Activated naive CD4-positive, alpha-beta T cell (primary cell): ENCODE measurements at places on chromosomes 7 and 10.

DNA sequence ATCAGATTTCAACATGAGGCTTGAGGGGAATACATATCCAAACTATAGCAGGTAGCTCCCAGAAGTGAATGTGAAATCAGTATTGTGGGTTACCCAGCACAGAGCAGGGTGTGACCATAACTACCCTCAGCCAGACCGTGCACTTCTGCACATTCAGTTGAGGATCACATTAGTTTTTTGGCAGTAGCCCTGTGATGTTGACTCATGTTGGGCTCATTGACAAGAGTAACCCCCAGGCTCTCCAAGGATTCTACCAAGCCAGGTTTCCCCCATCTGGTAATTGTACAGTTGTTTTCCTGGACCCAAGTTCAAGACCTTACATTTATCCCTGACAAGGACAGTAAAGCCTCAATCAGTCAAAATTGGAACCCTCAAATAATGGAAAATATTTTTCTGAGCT, 11.7 kb upstream of the CPA4 start:
- no peak for DNase-seq

GRCh38 chr10:132399117-132400035, 2.4 kb downstream of the PWWP2B start:
- DNase-seq, result no peak

- no peak for DNase-seq
Measured at GRCh38 chr10:6333086-6333485, 130.4 kb downstream of the PFKFB3 start.

GRCh38 chr7:122902751-122903495, 16.7 kb upstream of the CADPS2 start:
- no peak for DNase-seq

DNA sequence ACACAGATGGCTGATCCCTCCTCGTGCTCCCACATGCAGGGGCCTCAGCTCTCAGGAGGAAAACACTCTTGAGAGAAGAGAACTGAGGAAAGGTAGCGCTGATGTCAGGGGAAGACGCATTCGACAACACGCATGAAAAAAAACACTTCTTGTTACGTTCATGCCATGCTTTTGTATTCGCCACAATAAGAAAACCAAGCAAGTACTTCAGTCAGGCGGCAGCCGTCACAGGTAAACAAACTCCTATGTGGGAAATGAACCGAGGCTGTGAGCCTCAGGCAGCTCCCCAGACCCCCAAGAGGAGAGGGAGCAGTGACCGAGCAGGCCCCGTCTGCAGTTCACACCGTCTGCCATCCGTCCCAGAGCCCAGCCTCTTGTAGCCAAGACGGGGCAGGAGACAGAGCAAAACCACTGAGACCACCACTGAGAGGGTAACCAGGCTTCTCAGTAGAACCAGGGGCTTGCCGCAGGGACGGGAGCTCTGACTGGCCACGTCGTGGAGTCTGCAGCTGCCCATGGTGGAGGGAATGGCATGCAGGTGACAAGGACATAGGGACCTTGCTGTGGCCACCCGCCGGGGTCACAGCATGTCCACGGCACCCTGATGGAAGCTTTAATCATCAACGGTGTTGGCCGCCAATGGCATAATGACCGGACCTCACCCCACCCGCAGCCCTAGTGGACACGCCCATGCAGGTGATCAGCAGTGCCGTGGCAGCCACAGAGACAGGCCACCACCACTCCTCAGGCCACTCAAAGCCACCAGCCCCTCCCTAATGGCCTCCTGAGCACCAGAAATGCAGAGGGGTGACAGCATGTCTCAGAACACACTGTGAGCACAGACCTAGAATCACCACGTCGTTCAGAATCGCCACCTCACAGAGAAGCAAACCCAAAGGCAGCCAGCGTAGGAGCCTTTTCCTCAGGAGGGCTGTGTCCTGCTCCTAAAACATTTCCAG, 304.3 kb downstream of the PTPRN2 start:
- no peak for DNase-seq

DNA sequence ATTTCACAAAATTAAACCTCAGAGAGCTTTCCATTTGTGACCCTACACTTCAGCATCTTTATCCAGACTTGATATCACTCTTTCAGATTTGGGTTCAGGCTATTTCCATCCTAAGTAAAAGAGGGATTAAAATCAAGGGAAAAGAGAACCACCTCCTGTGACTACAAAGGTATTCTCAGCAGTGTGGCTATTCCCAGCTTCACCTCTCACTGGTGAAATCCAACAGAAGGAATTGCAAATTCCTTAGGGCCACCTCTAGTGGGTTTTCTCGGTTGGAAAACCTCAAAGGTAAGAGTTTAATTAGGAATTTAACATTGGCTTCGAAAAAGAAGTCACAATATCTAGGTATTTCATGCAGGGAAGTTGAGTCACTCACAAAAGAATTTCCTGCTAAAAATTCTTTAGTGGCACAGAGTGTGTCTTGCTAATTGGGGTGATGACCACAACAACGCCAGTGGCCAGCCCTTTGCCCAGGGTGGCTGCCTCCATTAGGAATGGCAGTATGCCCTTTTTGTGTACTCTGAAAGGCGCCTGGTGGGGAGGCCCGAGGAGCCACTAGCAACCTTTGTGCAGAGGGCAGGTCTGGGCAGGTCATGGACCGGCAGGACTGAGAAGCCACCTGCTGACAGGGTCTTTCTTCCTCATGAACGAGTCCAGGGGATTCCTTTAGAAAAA, 52.2 kb downstream of the SEM1 start:
- DNase-seq, result no peak

DNA sequence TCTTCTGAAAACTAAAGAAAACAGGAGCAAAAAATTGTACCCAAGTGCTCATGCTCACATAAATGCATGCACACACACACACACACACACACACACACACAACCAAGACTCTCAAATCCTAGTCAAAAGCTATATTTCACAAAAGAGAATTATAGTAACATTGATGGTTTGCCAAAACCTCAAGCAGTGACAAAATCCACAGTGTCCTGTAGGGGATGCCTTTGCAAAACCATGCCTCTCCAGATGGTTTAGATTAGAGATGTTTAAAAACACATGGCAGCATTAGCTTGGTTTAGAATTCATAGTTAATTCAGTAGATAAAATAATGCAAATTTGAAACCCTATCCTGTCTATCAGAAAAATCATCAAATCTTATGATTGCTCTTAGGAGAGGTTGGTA, 232.2 kb downstream of the DYNC1I1 start:
- DNase-seq, result no peak

DNA sequence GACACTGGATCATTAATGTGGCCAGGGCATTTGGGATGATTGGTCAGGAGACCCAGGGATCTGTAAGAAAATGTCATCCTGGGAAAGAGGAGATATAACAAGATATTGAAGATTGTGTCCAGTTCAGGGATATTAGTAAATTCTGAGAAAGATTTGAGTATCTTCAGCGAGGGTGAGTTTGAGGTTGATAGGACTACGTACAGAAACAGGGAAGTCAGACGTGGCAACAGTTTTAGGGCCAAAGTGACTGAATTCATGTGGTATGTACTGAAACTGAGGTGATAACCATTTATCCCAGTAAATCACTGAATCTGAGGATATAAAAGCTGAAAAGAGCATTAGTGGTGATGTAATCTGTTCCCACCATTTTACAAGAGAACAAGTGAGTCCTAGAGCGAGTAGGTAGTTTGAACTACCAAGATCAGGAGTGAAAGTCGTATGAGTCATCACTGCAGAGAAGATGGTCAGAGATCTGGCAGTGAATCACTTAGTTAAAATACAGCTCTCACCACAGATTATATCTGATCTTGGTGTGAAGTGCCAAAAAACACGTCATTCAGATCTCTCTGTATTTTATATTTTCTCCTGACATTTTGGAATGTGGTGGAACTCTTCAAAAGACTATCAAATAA, 220.5 kb downstream of the CDK14 start:
- no peak for DNase-seq

DNA sequence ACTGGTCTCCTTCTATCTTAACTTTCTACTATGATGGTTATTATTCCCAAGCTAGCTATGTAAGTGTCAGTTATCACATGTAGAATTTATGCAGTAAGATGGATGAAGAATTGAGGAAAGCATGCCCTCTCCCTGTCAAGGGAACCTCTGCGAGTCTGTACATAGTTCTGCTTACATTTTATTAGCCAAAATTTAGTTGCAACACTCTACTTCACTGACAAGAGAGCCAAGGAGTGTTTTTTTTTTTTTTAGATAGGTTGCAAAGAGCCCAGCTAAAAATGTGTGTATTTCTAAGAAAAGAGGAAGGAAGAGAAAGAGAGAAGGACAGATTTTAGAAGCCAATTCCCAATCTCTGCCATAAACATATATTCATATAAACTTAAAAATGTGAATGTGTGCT, 357.7 kb upstream of the LRRN3 start:
- no peak for DNase-seq

GRCh38 chr10:3213758-3214515, 41.4 kb upstream of the PITRM1 start:
- no peak for DNase-seq

- DNase-seq, result no peak
Measured at GRCh38 chr7:92255308-92255707, 9.5 kb downstream of the ANKIB1 start.

DNA sequence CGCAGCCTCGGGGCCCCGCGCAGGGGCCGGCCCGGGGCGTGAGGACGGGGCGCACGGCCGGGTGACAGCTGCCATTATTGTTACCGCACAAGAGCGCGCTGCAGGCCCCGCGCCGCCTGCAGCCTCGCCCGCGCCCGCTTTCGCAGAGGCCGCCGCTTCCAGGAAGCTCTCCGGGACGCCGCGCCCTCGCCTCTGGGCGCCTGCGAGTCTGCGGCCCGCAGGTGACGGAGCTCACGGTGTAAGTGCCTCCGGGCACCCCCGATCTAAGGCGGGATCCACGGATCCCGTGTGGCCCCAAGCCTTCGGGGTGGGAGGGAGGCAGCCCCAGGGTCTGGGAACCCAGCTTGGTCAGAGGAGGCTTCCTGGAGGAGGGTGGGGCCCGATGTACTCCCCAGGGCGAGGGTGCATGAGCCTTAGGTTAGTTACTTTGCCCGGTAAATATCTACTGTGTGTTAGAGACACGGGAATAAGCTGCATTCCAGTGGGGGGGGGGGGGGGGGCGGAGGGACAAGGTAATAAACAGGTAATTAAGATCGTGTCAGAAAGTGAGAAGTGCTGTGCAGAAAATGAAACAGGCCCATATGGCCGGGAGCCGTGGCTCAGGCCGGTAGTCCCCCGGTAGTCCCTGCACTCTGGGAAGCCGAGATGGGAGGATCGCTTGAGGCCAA, 638 bp downstream of the IQCE start:
- no peak for DNase-seq

GRCh38 chr7:110253093-110253492, 837.8 kb upstream of the LRRN3 start:
- no peak for DNase-seq

- no peak for DNase-seq
Measured at GRCh38 chr10:23171232-23171876, 20.8 kb upstream of the PTF1A start.

DNA sequence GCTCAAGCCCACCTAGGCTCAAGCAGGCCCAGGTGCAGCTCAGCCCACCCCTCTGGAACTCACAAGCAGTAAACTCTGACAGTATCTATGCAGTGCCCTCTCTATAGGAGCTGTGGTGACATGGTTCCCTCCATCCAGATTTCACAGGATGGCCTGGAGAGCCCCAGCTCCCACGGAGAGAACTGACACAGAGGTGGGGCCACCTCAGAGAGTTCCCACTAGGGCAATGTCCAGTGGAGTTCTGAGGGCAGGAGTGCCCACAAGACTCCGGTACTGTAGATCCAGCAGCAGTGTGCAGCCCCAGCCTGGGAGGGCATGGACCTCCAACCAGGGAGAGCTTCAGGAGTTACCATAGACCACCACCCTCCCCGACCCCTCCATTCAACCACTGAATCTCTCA, 37.3 kb upstream of the CNPY1 start:
- no peak for DNase-seq

- DNase-seq, result no peak
Measured at GRCh38 chr7:148623586-148624282, 33.2 kb downstream of the C7orf33 start.

GRCh38 chr10:57754803-57755202, 512.9 kb downstream of the IPMK start:
- DNase-seq, result no peak

- DNase-seq, result no peak
Measured at GRCh38 chr7:111138586-111138985, 47.7 kb downstream of the LRRN3 start.

DNA sequence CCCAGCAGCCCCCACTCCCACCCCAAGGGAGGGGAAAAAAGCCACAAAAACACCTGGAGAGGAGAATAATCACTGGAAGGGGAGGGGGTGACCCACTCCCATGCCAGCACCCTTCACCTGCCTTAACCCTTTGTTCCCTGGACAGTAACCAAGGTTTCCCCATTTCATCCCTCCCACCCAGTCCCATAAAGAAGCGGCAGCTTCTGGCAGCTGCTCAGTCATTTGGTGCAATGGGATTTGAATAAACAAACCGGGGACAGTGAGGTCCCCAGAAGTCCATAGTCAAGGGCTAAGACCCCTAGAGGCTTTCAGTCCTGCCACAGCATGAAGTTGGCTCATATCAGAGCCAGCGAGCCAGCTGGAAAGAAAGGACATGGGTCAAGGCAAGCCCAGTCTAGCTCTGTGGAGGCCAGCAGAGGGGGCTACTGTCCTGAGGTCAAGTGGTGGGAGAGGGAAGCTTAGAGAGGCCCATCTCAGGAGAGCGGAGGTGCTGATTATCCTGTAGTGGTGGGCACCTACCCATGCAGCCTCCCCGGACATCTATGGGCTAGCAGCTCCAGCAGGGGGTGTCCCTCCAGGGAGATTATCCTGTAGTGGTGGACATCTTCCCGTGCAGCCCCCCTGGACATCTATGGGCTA, 58.9 kb upstream of the LBX1 start:
- no peak for DNase-seq

DNA sequence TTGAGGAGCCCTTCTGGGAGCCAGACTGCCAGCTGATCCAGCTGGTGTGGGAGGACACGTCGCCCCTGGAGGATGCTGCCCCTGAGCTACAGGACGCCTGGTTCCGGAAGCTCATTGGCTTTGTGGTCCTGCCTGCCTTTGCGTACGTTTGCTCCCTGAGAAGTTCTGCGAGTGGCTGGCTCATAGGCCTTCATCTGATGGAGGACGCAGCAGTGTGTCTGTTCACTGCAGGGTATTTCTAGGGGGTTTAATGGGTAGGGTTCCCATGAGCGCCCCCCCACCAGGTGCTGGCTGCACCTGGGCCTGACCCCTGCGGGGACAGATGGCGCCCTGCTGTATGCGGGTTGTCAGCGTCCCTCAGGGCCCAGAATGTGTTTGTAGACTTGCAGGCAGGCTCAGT, 5.0 kb downstream of the PAOX start:
- no peak for DNase-seq
